T follicular helper cell (primary cell): ENCODE measurements at places on chromosomes 16 and 17.

- DNase-seq = no peak
Measured at GRCh38 chr16:75710344-75710743, 9.1 kb upstream of the DUXB start.

DNA sequence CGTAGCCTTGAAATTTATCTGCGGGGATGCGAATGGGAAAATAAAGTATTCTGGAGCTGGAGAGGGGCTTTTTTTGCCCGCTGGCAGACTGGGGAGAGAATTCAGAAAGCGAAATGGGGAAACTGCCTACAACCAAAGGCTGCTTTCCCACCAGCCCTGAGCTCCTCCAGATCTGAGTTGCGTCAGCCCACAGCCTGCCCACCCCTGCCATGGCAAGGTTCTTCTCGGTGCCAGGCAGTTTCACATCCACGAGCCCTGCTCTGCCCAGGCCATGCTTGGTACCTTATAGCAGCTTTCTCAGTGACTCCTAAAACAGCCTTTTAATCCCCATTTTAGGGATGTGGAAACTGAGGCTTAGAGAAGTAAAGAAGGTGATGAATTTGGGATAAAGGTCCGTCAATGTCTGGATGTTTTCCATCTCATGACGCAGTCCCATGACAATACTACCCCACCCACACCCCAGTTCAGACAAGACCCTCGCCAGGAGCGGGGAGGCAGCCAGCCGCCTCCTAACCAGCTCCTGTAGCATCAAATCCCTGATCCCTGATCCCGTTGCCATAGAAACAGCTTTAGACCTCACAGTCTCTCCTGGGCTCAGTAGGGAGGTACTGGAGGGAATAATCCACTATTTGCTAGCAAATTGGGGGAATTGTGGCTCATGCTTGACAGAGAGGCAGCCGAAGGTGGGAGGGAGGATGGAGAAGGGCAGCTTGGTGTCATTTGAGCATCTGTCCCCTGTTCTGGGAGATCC, 113.5 kb downstream of the MGAT5B start:
- no peak for DNase-seq

- no peak for DNase-seq
Measured at GRCh38 chr17:57832314-57833178, 17.3 kb downstream of the MRPS23 start.

DNA sequence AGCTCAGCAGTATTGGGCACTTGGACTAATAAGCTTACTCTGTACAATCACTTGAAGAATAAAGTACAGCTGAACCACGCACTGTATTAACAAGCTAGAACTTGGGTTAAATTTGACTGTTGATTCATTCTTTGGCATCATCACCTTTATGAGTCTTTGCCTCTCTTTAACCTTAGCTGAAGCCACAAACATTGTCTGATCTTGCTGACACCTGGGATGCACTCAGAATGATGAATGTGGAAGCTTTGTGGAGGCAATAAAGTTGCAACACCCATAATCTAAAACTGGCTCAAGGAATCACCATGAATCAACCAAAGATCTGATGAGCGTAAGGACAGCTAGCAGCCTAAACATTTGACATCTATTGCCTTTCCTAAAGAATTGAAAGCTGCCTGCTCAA, 590.6 kb upstream of the SOX9 start:
- DNase-seq = no peak

DNA sequence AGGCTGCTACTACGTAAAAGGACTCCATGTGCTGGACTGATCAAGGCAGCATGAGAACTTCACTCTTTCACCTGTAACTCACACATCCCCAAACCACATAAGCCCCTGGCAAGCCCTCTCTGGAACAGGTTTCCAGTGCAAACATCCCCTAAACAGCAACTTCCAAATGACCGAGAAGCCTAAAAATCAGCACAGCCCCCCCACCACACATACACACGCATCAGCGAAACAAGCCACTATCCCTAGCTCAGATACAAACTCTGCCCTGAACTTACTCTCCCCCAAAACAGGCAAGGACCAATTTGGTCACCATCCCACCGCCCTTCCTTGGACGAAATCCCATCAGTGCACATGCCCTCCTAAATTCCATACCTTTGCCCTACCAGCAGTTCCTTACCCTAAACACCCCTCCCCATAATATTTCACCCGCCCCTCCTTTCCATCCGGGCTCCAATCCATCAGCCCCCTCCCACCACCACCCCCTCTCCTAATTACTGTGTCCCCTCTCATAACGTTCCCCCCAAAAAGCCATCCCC, 735 bp downstream of the LSM12 start:
- no peak for DNase-seq

DNA sequence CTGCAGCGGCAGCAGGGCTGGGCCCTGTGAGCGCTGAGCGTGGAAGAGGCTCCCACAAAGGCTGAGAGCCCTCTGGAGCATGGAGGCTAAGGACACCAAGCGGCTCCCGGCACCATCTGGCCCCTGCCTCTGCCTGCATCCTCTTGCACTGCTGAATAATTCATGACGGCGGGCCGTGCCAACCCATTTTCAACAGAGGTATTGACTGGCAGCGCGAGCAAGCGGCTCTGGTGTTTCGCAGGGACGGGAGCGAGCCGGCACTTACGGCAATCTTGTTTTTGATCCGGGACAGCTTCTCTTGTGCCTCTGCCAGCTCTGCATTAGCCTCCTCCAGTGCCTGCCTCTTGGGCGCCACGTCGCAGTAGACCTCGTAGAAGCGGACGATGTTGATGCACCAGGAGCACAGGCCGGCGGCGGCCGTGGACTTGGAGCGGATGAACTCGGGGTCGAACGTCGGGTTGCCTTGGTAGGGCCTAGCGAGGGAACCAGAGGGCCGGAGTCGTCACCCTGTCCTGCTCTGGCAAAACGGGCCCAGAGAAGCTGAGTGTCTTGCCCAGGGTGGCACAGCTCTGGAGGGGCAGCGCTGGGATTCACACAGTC, 80.4 kb downstream of the PGS1 start:
- no peak for DNase-seq

DNA sequence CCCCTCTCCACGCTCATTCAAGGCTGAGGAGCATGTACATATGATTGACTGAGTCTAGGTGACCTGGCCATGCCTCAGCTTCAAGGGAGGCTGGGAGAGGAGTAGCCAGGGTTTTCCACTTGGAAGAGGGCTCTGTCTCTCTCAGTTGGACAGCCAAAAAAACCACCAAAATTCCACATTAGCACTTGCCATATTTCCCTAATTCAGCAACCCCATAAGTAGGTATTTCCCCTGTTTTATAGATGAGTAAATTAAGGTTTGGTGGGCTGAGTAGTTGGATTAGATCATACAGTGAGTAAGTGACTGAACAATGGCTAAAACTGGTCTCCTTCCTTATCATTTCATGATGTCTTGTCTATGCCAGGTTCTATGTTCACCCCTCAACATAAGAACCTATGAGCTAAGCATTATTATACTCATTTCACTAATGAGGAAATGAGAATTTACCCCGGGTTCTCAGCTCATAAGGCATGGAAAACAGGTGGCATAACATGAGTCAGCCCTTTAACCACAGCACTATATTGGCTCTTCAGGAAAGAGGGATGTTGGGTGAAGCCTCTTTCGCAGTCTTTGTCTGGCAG, 68.0 kb upstream of the GAS7 start:
- no peak for DNase-seq

- no peak for DNase-seq
Measured at GRCh38 chr17:76843703-76844484, 24.3 kb upstream of the MGAT5B start.

DNA sequence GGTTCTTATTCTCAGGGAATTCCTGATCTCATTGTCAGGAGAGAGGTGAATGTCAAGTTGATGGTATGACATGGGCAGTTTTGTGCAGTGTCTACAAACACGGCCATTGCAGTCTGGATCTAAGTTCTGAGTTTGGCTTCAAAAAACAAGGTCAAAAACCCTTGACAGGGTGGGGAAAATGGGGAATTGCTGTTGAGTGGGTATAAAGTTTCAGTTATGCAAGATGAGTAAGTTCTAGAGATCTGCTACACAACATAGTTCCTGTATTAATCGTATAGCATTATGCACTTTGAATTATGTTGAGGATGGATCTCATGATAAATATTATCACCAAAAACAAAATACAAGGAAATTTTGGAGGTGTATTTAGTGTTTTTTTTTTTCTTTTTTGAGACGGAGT, 36.6 kb upstream of the CARMIL2 start:
- DNase-seq = no peak
